ENCODE measurements at places on chromosomes 4 and X.

- peak; percentile 99 for DNase-seq
These were observed 4.1 kb downstream of the ENPEP start for GRCh38 chr4:110480031-110480549.

GRCh38 chr4:158968961-158969360 is 133.9 kb upstream of the RAPGEF2 start:
- DNase-seq: no peak

GRCh38 chr4:120916937-120917336 is 5.6 kb downstream of the PRDM5 start:
- no peak for DNase-seq

- peak; percentile 15 for DNase-seq
These were observed 6.1 kb upstream of the ABRAXAS1 start for GRCh38 chr4:83490876-83491450.

- DNase-seq: peak; percentile 18
These were observed 1664.3 kb downstream of the C4orf33 start for GRCh38 chr4:130760246-130760645.

- DNase-seq: peak; percentile 49
These were observed 29.9 kb downstream of the FGFRL1 start for GRCh38 chr4:1041147-1041935.

GRCh38 chrX:131397891-131398290 is 108.8 kb upstream of the IGSF1 start:
- DNase-seq: no peak

- DNase-seq: no peak
These were observed 28.0 kb downstream of the NYX start for GRCh38 chrX:41475191-41475590.

GRCh38 chr4:21769404-21770147 is 179.0 kb downstream of the KCNIP4 start:
- DNase-seq: peak; percentile 56

DNA sequence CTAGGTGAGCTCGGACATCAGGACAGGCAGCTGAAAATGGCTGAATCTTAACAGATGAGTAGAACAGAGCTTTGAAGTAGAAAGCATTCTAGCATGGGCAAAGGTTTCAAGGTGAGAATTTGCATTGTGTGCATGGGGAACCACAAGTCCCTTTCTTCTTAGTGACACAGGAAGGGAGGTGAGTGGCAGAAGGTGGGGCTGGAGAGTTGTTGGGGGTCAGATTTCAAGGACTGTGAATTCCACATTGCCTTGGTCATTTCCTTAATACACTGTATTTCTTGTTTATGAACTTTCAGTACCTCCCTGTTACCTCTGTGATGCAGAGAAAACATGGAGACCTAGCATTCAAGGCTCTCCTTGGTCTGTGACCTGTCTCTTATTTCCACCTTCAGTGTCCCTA is 4.1 kb downstream of the APEX2 start:
- no peak for DNase-seq

DNA sequence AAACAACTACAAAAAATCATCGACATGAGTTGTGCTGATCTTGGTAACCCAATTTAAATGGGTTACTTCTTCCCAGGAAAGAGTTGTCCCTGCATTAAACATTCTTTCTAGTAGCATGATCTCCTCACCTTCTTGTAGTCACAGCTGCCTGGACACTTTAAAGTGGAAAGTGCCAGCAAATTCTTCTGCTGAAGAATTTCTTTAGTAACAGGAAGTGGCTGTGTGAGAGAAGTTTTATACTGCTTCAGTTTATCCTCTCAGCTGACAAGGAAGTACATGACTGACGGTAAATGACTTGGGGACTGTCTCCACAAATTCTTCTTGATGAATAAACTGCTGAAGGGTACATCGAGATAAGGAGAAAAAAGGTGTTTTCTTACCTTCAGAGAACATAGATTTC is 18.2 kb upstream of the TNIP3 start:
- DNase-seq: peak; percentile 33

DNA sequence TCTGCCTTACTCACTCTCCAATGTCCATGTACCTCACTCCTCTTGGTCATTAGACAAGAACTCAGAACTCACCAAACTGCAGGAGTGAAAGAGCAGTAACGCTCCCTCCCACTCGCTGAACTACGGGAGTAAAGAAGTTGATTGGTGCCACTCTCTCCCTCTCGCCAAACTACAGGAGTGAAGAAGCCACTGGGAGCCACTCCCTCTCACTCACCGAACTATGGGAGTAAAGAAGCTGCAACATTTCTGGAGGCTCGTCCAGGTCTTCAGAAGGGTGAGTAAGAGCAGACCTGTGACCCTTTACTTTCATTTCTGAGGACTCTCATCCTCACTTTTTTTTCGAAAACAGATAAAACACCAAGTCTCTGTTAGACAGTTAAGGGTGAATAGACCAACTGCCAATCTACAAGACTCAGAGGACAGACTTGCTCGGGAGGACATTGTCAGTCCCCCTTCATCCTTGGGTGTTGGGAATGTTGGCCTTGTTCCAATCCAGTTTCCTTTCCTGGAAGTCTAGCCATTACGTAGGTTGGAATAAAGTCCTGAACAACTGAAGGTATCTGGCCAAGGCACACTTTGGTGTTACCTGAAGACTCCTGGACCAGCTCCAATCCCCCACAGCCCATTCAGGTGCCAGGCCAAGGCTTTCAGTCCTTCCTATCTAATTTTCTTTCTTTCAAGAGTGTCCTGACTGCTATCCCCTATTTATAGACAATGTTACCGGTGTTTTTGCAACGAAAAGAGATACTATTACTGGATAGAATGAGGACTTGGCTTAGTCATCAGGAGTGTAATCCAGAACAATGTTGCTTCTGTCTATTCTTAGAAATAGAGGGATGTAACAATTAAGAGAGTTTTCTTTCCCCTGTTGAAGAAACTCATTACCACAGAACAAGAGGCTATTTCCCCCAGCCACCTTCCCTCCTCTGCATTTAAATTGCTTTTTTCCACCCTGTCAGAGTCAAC is 11.0 kb upstream of the COL25A1 start:
- DNase-seq: no peak

DNA sequence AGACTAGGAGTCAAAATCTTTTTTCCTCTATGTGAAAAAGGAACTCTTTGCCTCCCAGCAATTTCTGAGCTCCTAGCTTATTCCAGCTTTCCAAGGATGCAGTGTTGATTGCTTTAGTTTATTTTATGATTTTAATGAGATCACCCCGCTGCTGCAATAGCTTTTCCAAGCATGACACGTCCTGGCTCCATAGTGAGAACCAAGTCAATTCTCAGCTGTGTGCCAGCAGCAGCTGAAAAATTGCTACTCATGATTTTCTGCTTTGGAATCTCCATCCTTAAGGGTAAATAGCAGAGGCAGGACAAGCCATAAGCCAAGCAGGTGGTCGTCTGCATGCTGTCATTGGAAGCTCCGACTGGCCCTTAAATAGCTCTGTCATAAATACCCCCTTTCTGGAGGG is 64.5 kb downstream of the FTHL17 start:
- no peak for DNase-seq

DNA sequence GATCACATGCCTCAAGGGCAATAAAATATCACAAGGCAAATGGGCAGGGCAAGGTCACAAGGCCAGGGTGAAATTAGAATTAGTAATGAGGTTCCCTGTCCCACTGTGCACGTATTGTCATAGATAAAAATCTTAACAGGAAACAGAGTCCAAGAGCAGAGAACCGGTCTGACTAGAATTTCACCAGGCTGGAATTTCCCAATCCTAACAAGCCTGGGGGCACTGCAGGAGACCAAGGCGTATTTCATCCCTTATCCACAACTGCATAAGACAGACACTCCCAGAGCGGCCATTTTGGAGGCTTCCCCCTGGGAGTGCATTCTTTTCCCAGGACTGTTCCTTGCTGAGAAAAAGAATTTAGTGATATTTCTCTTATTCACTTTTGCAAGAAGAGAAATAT is 25.9 kb upstream of the PRDM5 start:
- DNase-seq: no peak

DNA sequence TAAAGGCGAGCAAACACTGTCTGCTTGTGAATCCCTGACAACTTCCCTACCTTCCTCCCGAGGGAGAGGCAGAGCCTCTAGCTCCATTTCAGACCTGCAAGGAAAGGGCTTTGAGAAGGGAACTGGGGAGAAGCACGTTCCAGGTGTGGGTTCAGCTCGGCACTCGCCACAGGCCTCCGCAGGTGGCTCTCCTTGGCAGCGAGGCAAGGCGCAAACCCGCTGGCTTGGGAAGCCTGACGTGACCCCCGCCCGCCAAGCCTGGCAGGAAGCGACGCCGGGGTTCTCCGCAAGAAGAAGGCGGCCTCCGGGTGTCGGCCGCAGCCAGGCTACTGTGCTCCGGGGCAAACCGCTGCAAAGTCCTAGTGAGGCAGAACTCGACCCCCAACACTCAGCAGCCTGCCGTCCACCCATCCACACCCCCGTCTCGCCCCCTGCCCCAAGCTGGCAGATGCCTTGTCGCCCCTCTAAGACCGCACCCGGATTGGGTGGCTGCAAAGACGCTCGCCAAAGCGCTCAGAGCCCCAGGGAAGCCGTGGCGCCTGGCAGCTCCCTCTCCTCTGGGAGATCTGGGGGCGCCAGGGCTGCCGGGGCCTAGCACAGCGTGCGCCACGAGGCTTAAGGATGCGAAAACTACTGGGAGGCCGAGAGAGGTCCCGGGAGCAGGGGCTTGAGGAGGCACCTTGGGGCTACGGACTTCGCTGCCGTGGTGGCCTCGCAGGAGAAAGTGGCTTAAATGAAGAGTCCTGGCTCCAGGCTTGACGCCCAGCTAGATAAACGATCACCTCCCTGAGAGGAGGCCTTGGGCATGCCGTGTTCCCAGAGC is 21.8 kb downstream of the NKX3-2 start:
- DNase-seq: no peak

DNA sequence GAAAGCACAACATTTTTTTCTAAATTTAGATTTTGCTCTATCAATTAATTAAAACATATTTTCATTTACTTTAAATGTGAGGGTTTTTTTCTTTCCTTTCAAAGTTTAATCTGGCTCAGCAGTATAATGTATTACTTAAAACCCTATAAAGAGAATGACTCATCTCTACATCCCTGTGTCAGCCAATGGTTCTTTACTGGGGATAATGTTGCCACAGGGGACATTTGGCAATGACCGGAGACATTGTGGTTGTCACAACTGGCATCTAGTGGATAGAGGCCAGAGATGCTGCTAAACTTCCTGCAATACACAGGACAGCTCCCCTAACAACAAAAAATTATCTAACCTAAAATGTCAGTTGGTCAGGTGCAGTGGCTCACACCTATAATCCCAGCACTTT is 53.8 kb downstream of the SYNPO2 start:
- DNase-seq: no peak

GRCh38 chrX:71619193-71619592 is 882 bp upstream of the CXCR3 start:
- no peak for DNase-seq

- no peak for DNase-seq
These were observed 556.4 kb upstream of the CPEB2 start for GRCh38 chr4:14445882-14446281.

DNA sequence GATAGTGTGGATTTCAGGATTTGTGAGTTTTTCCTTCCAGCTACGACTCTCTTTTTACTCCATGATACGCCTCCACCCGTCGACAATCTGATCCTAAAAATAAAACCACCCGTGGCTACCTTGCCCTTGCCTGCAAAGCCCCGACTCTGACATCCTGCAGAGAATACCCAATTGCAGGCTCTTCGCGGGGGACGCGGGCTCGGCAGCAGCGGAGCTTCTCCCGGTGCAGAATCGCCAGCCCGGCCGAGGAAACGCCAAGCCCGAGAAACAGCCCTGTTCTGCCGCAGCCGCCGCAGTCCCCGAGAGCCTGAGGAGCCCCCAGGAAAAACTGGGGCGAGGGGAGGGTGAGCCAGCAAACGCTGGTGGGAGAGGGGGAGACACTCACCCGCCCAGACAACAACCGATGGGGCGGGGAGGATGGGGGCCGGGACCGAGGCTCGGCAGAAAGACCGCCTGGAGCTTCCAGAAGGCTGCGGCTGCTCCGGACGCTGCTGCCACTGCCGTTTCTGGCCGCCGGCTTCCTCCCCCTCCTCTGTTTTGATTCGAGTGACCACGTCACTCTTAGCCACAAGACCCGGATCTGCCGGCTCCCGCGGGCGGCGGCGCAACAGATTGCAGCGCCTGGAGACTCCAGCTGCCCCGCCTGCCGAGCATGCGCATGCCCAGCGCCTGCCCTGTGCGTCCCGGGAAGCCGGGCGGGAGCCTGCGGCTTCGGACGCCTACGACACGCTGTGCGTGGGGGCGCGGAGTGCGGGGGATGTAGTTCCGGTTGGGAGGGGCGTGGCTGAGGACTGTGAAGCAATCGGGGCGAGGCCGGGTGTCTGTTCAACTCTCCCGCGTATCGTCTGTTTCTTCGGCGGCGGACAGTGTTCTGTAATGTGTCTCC is at the start of gene SMIM14:
TSS of gene SMIM14 (minus strand) at position 512 of the 886 bp plus-strand sequence. CDS start 33,720 bp downstream, outside the sequence.
- DNase-seq: peak; percentile 99

GRCh38 chr4:56158483-56158882 is 209.7 kb downstream of the CEP135 start:
- DNase-seq: no peak

DNA sequence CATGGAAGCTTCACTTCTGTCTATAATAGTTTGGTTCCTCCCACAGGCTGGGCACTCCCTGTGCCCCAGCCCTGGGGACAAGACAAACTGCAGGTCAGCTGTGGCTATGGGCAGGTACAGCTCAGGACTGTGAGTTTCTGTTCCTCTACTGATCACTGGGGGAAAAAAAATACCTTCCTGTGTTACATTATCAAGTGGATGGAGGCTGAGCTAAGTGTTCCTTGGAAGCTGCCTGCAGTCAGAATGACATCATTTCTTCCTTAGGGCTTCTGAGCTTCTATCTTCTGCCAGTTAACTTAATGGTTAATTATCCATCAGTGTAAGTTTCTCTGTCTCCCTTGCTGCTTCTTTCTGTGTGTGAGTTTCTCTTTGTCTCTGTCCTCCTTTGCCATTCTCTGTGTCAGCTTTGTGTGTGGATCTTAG is 4.6 kb downstream of the RAB33A start:
- no peak for DNase-seq

DNA sequence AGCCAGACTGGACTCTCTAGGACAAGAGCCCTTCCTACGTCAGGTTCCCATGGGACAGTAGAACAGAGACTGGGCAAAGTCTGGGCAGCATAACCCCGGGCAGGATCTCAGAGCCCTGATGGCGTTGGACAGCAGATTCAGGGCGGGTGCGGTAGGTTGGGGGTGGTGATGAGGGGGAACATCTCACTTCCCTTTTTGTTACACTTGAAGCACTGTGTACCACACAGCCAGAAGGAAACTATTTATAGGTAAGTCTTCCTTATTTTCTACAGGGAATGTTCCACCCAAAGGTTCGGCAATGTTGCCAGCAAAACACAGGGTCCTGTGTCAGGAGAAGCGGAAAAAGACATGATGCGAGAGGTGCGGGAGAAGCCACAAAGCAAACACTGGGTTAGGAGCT is 54.3 kb downstream of the TSC22D3 start:
- no peak for DNase-seq

- DNase-seq: no peak
These were observed 2.5 kb downstream of the SEPTIN11 start for GRCh38 chr4:76952071-76952470.

GRCh38 chr4:112213091-112213490 is 18.5 kb upstream of the AP1AR start:
- no peak for DNase-seq

- DNase-seq: peak; percentile 73
These were observed 73.6 kb downstream of the TMEM156 start for GRCh38 chr4:38958453-38959190.

- DNase-seq: peak; percentile 42
These were observed 232.3 kb upstream of the TENM3 start for GRCh38 chr4:182010876-182011275.

- no peak for DNase-seq
These were observed 763 bp downstream of the ASB9 start for GRCh38 chrX:15269120-15269519.

- DNase-seq: no peak
These were observed 1366.3 kb downstream of the STIM2 start for GRCh38 chr4:28226962-28227361.

Data from fibroblast of skin of abdomen (primary cell).